ENCODE measurements at places on chromosomes 11 and 22.
A peak's percentile ranks its signal among the peaks of the same experiment; 100 is the strongest.

- DNase-seq = no peak
Measured at GRCh38 chr11:67056267-67057204, at the start of gene RHOD. RHOD (plus strand) TSS chr11:67056847; CDS start chr11:67056903, 56 bp downstream.

DNA sequence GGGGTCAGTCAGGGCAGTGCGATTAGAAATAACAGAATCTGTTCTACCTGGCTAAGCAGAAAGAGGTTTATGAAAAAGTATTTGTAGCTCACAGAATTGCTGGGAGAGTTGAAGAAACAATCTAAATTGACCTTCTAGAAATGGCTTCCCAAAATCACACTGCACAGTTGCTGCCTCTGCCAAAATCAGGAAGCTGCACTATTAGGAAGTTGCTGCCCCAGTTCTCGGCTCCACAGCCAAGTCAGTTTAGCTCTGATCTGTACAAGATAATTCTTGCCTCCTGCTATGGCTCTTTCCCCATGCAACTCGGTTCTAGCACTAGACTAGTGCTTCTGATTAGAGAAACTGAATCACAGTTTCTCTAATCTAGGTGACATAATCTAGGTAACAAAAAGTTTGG lies 16.0 kb upstream of the CCDC90B start:
- no peak for DNase-seq

DNA sequence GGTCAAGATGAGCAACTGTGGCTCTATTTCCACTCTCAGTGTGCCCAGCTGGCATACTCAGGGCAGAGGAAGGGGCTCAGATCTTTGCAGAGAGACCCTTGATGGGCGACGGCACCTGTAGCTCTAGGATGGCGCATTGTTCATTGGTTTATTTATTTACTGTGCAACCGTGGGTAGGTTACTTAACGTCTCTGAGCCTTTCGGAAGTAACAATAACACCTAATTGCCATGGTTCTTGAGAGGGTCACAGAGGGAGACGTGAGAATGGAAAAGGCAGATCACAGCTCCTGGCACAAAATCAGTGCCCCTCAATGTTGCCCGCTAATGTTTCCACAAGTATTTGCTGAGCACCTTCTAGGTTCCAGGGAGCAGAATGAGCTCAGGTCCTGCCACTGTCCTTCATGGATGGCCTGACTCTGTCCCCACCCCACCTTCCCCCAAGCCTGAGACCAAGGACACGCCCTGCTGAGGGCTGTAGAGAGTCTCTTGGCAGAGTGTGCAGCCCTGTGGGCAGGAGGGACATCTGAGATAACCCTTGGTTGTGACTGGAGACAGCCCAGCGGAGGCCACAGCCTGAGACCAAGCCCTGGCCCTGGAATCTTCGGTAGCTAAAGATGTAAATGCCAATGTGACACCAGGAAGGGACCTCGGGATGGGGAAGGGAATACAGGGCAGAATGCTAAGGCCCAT lies 780 bp upstream of the ALDH3B2 start:
- no peak for DNase-seq

DNA sequence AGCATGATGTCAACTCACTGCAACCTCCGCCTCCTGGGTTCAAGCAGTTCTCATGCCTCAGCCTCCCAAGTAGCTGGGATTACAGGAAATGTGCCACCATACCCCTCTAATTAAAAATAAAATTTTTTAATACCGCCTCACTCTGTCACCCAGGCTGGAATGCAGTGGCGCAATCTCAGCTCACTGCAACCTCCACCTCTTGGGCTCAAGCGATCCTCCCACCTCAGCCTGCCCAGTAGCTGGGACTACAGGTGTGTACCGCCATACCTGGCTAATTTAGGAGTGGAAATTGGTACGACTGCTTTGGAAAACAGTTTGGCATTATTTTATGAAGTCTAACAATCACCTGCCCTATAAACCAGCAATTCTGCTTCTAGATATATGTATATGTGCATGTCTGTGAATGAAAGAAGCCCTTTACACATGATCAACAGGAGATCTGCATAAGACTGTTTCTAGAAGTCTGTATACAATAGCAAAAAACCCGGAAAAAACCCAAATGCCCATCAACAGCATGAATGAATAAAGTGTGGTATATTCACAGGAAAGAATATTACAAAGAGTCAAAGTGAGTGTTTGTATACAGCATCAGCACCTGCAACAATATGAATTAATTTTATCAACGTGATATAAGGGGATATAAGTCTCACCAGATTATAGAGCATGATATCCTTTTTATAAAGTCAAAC lies 16.0 kb downstream of the SLC35F2 start:
- DNase-seq = no peak

GRCh38 chr11:8963569-8964323 lies 496 bp downstream of the TMEM9B start:
- peak; percentile 41 for DNase-seq

- no peak for DNase-seq
Measured at GRCh38 chr11:128181088-128181480, 406.3 kb downstream of the ETS1 start.

GRCh38 chr11:131302836-131303235 lies 67.6 kb upstream of the NTM start:
- no peak for DNase-seq

GRCh38 chr11:5605849-5606248 lies 9.4 kb downstream of the TRIM6 start:
- no peak for DNase-seq

DNA sequence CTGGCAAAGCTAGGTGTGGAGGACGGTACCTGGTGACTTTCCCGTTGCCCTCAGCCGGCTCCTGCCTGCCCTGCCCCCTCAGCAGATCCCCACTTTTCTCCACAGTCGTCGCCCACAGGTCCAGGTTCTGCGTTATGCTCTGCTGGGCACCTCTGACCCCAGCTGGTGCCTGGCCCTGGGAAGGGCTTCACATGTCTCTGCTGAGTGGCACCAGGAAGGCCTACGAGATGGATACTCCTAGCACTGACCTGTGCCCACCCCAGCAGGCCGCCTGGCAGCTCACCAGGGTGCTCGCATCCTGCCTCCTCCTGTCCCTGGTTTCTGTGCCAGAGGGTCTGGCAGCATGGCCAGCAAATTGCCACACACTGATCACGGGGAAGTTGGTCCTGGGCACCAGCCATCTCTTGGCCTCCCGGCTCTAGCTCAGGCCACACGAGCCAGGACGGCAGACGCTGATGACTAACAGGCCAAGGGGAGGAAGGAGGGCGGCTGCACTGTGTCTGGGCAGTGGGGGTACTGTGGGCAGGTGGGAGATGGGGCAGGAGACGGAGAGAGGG lies 13.8 kb downstream of the CARS1 start:
- no peak for DNase-seq

DNA sequence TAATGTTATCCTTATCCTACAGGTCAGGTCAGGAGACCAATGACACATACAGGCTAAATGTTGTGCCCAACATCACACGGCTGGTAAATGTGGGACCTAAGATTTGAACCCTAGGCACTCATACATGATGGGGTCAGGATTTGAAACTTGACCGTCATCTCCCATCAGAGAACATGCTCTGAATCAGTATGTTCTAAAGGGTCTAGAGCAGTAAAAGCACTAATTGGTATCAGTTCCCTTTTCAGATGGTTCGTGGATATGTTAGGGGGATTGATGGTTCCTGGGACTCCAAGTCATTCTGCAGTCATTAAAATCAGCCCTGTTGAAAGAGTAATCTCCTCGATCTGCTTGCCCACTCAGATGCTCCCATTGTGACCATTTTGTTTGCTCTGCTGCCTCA lies 65.5 kb downstream of the BMAL1 start:
- DNase-seq = no peak

- DNase-seq = no peak
Measured at GRCh38 chr11:93849201-93849600, 1.2 kb downstream of the VSTM5 start.

DNA sequence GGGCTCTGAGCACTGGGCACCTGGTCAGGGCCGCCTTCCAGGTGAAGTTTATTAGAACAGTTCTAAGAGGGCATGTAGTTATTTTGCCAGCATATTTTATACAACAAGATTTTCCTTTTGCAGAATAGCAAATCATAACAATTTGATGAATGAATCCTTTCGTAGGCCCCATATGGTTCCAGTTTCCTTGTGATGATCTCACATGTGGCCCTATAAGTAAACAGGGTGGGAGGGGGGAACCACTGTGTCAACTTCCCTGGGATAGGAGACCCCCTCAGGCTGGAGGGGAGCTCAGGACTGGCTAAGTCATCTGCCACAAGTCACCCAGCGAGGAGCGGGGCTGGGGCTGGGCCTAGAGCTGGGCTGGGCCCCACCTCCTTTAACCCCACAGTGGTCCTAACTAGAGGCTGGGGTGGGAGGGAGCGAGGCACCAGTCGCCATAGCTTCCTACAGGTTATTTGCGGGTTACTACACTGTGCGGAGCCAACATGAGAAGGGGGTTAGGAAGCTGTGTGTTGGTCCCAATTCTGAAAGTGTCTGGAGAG lies 4.2 kb downstream of the FBLN1 start:
- no peak for DNase-seq

DNA sequence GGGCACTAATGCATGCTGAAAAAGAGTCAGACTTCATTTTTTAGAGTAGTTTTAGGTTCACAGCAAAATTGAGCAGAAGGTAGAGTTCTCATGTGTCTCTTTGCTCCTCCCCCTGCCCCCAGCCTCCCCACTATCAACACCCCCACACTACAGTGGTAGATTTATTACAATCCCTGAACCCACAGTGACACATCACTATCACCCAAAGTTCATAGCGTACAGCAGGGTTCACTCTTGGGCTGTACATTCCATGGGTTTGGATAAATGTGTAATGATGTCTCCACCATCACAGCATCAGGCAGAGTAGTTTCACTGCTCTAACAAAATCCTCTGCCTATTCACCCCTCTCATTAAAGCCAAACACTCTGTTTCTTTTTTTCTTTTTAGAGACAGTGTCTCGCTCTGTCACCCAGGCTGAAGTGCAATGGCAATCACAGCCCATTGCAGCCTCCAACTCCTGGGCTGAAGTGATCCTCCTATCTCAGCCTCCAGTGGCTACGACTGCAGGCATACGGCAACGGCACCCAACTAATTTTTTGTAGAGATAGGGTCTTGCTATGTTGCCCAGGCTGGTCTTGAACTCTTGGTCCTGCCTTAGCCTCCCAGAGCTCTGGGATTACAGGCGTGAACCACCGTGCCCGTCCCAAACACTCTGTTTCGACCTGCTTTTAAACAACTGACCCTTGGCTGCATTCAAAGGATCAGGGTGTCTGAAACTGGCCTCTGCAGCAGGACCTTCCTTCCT lies 4.1 kb downstream of the BEST1 start:
- DNase-seq = no peak
